HEK293T (cell line): ENCODE measurements at places on chromosomes 7 and 10.

DNA sequence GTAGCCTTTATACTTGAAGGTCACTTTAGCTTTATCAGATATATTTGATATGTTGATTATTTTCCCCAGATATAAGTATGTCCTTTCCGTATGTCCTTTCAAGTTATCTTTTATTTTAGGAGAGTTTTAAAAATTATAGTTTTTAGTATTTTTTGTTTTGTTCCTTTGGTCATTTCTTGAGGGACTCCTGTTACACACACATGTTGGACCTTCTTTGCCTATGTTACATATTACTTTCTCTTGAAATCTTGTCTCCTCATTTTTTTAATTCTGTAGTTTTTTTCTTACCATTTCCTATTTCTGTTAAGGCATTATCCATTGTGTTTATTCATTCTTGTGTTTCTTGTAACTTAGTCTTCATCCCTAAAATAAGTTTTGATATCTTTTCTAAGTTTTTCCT is 23.9 kb downstream of the GLCCI1 start:
- no peak for DNase-seq

GRCh38 chr10:112191791-112192190 is 8.2 kb upstream of the GPAM start:
- DNase-seq = no peak

DNA sequence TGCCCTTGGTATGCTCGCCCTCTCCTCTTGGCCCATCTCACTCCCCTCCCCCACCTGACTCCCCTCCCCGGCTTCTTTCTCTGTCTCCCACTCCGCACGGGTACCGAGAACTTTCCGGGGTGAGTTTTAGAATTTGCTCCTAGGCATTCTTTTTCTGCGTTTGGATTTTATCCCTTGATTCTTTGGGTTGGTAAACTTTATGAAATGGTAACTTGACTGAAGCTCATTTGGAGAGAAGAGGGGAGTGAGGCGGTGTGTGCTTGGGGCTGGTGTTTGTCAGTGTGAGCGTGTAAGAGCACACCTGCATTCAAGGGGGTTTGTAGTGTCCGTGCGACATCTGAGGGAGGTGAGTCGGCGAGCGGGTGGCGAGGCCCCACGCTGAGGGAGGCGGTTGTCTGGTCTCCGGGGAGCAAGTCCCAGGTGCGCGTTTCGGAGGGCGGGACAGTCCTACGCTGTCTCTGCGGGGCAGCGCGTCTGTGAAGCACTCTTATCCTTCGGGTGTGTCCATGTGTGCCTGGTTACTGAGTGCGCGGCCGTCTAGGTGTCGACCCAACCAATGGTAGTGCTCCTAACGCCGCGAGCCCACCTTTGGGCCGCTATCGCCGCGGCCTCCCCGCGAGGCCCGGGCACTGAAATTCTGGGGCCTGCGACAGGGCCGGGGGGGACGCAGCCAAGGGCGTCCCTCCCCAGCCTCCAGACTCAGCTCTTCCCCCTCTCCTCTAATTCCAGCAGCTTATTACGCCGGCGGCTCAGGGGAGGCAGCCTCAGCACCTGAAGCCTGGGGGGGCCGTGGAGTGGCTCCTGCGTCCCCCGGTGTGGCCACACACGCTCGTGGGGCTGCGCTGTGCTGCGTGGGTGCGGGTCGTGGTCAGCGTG is 2.6 kb upstream of the ZNF503 start:
- no peak for DNase-seq

GRCh38 chr7:37516664-37517063 is 68.0 kb upstream of the ELMO1 start:
- DNase-seq = no peak

- DNase-seq = no peak
These were observed 20.4 kb upstream of the INPP5F start for GRCh38 chr10:119705434-119705831.

GRCh38 chr7:117485118-117485620 is 5.3 kb downstream of the CFTR start:
- DNase-seq = no peak

DNA sequence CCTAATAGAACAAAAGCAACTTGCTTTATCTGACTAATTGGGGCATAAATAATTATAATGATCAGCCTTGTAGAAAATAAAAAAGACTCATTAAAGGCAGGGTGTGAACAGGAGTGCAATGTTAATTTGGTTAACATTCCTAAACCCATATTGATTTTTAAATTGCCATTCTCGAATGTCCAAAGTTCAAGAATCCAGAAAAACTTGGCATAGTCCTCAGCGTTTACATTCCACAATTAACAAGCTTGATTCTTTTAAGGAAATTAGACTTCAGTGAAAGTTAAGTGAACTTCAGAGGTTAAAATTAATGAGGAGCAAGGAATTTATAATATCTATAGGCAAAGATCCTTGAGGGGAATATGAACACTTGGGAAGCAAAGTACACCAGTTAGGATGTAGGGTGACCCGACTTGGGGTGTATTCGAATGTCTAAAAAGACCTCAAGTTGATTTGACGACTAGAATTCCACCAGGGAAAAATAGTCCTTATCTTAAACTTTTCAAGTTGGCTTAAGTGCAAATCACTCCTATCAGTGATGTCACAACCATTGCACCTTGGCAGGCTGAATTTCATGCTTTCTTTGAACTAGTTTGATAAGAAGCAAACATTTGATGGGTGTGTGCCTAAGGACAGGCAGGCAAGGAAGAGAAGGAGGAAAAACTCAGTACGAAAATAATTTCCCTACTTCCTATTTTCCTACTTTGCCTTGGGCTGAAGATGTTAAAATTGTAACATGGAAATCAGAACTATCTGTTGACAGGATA is 830.4 kb upstream of the COBL start:
- DNase-seq = no peak

- DNase-seq = no peak
These were observed 330.1 kb upstream of the MGMT start for GRCh38 chr10:129136951-129137350.

GRCh38 chr10:11430421-11431215 is 180.8 kb downstream of the USP6NL start:
- DNase-seq = no peak

- no peak for DNase-seq
These were observed 44.8 kb downstream of the CHST15 start for GRCh38 chr10:124048371-124049290.

DNA sequence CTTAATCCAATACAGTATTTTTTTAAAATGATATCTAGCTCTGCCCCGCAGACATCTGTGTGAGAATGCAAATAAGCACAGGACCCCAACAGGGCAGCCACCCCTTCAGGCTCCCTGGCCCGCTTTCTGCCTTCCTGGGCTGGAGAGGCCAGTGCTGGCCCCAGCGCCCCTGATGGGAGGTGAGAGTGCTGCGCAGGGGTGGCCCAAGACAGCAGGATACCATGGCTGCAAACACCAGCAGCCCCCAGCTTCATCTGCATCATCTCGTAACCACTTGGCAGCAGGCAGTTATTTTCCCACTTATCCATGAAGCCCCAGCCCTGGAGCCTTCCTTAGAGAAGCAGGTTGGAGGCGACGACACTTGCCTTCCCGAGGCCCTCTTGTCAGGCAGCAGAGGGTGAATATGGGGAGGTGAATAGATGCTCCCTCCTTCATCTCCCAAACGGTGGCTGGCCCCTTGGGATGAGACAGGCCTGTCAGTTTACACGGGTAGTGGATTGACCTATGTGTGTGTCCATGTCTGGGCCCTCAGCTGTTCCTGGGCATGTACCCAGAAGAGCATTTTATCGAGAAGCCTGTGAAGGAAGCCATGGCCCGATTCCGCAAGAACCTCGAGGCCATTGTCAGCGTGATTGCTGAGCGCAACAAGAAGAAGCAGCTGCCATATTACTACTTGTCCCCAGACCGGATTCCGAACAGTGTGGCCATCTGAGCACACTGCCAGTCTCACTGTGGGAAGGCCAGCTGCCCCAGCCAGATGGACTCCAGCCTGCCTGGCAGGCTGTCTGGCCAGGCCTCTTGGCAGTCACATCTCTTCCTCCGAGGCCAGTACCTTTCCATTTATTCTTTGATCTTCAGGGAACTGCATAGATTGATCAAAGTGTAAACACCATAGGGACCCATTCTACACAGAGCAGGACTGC is 71.2 kb downstream of the ALOX5 start:
- DNase-seq = no peak

- no peak for DNase-seq
These were observed 1.8 kb downstream of the WASL start for GRCh38 chr7:123746931-123747488.

GRCh38 chr10:129179245-129179971 is 287.6 kb upstream of the MGMT start:
- no peak for DNase-seq

- no peak for DNase-seq
These were observed 390.1 kb downstream of the NXPH1 start for GRCh38 chr7:8823486-8823885.

DNA sequence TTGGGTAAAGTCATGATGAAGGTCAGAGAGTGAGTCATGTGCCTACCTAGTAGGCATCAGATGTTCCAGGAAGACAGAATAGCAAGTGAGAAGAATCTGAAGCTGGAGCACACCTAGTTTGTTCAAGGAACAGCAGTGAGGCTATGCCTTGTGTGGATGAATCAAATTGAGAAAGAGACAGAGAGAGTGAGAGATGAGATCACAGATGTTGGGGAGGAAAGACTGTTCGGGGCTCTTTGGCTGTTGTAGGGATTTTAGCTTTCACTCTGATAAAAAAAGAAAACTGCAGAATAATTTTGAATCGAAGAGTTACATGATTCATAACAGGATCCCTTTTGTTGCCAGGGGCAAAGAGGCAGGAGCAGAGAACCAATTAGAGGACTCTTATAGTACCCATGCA is 6.3 kb downstream of the LIPF start:
- DNase-seq = no peak

DNA sequence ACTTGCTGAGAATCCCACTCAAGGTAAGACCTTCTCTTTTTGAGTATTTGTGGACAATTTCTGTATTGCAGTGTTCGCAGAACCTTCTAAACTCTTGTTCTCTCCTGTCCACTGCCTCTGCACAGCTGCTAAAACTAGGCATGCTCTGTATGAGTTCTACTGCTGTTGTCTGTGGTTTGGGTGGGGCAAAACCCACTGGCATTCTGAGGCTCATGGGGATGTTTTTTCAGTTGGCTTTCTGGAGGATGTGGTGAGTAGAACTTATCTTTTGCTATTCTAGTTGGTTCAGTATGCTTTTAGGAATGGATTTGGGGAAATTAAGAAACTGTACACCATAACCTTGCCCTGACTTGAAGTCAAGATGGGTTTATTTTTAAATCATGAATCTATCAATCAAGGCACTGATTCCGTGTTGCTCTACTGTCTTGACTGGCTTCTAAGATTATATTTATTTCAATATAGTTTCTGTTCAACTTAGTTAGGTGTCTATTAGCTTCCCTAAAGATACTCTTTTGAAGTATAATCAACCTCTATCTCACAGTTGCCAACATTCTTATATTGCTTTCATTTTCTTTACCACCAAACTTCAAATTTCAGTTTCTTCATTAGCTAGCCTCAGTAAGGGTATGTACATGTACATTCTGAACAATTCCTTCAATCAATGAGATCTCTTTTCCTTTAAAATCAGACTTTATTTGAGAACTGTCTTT is 25.0 kb upstream of the C1GALT1 start:
- DNase-seq = no peak

- DNase-seq = no peak
These were observed 5.4 kb downstream of the SUV39H2 start for GRCh38 chr10:14884082-14884481.

GRCh38 chr7:20301311-20301939 is 29.3 kb upstream of the ITGB8 start:
- no peak for DNase-seq

- no peak for DNase-seq
These were observed 129.6 kb downstream of the PRPF18 start for GRCh38 chr10:13716081-13717071.

- DNase-seq = no peak
These were observed 72.8 kb upstream of the FAM20C start for GRCh38 chr7:119392-120163.

DNA sequence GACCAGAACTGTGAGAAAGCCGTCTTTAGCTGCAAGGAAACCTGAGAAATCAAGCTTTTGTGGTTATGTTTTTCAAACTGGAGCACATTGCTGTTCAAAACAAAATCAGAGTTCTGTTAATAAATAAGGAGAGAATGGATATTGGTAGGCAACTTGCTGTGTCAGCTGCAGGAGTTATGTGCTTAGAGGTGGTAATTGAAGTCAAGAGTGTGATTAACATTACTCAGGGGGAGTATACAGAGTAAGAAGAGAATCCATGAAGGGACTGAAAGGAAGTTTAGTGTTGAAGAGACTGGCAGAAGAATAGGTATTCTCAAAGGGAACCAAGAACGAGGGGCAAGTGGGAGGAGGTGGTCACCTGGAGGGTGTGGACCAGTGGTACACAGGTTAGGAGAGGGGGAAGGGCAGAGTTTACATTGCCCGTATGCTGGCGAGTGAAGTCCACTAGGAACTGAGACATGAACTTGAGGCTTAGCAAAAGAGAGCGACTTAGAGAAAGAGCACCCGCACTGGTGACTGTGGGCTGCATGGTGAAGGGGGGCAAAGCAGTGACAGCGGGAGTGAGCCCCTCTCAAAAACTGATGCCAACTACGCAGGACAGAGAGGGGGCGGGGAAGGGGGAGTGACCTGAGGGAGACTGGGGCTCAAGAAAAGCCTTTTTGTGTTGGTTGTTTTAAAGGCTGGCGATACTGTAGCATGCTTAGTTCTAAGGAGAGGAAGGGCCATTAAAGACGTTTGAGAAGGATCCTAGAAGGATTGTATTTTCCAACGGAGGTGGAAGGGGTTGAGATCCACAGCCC is 80.0 kb downstream of the SDK1 start:
- DNase-seq = no peak

- no peak for DNase-seq
These were observed 34.4 kb downstream of the ASB4 start for GRCh38 chr7:95520136-95520535.

- no peak for DNase-seq
These were observed 42.6 kb downstream of the SRPK2 start for GRCh38 chr7:105346138-105346537.

DNA sequence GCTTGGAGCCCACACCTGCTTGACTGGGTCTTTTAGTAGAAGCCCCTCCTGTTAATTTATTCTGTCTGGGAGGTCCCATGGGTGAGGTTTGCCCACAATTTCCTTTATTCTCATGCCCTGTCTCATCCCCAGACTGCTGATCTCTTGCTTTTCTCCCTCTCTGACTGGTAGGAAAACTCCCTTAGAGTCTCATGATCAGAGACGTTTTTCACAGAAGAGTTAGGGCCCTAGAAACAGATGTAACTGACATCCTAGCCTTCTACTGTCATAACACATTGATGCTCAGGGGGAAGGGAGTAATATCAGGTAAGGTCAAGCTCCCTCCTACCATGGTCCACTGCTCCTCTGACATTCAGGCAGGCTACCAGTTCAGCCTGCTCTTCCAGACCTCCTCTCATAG is 43.7 kb upstream of the WASL start:
- no peak for DNase-seq
